Tongue (tissue), 3 donors: ENCODE measurements at places on chromosomes 5 and 9.
A peak's percentile ranks its signal among the peaks of the same experiment; 100 is the strongest.

DNA sequence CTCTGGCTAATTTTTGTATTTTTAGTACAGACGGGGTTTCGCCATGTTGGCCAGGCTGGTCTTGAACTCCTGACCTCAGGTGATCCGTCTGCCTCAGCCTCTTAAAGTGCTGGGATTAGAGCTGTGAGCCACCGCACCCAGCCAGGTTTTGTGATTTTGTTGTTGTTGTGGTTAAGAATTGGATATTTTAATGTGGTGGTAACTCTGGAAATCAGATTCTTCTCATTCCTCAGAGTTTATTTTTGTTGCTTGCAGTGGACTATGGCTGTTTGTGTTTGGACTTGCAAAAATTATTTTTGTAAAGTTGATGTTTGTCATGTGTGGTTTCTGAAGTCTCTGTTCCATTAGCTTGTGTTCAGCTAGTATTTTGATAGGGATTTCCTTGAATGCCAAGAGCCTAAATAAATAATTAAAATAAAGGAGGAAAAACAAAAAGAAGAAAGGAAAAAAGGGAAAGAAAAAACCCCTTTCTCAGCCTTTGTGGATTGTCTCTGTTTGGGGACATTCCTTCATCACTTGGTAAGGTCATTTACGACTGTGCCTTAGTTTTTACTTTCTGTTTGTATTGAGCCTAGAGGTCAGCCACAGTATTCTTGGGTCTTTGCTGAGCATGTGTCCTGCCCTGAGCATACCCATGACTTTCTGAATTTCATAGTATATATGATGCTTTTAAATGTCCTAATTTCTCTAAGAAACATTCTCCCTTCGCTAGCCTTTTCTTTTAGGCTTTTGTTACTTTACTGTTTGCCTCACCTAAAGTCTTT lies 37.3 kb downstream of the PBX3 start:
- no peak for DNase-seq

GRCh38 chr5:11355491-11355890 lies 548.8 kb downstream of the CTNND2 start:
- DNase-seq, result no peak

- peak; percentile 87 for DNase-seq
Observed at GRCh38 chr9:98864281-98865174, 57.1 kb downstream of the GALNT12 start.

- DNase-seq, result peak; percentile 16
Observed at GRCh38 chr9:112503170-112503569, 16.5 kb downstream of the KIAA1958 start.

- DNase-seq, result no peak
Observed at GRCh38 chr9:134360180-134360759, 34.0 kb downstream of the RXRA start.

DNA sequence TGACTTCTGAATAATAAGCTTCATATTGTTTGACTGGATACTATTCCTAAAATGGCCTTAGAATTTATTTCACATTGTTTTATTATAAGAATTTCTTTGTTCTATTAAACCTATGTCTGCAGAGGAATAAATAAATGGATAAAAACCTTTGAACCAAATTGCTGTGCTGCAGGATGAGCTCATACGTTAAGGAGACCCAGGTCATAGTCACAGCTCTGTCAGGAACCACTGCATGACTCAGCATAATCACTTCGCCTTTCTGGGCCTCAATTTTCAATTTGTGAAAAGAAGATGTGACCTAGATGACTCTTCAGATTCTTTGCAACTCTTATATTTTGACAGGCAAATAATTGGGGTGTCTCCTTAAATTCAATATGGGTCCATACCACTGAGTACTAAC lies 36.7 kb upstream of the HMHB1 start:
- DNase-seq, result no peak

GRCh38 chr9:107480386-107480789 lies 9.2 kb downstream of the KLF4 start:
- DNase-seq, result no peak

DNA sequence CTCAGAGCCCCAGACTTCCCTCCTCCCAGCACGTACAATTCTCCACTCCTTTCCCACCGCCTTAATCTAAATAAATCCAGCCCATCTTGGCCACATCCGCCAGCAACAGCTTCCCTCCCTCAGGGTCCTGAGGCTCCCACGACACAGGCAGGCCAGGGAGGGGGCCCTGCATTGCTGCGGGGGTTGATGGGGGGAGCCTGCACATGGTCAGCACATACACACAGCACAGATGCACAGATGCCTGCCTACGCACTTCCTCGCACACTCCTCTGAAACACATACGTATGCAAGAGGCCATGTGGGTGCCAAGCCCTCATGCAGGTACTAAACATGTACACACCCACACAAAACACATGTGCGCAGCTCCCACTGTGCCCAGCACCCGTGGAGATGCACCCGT lies 14.8 kb downstream of the PDGFRB start:
- peak; percentile 72 for DNase-seq

GRCh38 chr5:8355981-8356380 lies 487.0 kb downstream of the MTRR start:
- DNase-seq, result no peak

- DNase-seq, result no peak
Observed at GRCh38 chr5:144711172-144711571, 540.5 kb downstream of the KCTD16 start.

GRCh38 chr5:151699071-151699901 lies 12.6 kb upstream of the SPARC start:
- peak; percentile 94 for DNase-seq

- peak; percentile 16 for DNase-seq
Observed at GRCh38 chr5:157303667-157304327, 37.9 kb downstream of the CYFIP2 start.

DNA sequence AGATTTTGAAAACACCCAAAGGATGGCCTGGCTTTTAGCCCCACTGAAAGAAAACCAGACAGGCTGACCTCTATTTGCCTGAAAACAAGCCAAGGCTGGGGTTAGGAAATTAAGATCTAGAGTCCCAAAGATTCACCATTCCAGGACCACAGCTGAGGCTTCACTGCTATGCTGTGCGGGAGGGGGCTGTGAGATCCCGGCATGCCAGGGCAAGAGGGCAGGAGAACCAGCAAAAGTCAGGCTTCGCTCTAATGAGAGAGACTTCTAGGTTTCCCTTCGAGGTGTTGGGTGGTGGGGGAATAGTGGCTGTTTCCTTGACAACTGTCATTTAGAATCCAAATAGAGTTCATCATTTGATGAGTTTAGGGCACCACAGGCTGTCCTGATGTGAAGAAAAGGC lies 152.9 kb upstream of the NFIB start:
- DNase-seq, result no peak

DNA sequence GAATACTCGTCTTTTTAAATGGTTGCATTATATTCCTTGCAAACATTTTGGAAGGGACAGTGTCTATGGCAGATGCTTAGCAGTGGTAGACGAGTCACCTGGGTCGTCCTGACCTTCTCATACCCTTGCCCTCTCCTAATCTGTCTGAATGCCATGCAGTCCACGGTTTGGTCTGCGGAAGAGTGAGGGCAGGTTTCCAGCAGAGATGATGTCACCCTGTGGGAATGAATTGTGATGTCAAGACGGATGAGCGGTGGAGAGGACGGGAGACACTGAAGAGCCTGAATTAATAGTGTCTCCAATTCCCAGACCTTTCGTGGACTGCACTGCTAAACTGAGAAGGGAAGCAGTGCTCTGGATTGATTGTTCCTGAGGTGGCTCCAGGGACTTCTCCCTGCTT lies 329.0 kb upstream of the PANK3 start:
- DNase-seq, result no peak

DNA sequence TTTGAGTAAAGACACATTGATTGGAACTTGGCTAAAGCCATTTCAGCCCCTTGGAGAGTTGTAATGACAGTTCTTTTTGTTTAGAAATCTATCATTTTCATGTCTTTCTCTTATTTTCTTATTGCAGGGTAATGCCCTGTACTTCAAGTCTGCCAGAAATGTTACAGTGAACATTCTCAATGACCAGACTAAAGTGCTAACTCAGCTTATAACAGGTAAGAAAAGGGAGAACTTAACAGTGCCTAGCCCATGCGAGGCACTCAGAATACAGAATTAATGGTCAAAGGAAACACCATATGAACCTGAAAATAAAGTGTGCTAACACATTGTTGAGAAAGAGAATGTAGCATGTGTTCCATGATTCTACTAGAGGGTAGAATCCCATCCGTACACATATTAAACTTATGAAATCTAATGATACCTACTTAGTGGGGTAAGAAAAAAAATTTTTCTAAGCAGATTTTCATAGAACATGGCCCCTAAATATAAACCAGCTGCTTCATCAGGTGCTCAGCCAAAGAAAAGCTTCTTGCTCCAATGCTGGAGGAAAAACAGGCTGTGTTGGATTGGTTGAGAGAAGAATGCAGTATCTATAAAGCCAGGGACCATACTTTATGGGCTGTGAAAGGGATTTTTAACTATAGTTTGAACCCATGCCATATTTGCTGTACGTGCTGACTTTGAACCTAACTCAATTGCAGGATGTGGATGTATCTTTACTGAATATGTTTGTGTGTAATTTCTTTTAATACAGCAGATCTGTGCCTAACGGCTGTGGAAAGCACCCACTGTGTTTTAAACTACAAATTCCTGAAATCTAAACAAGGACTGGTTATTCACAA lies 260.8 kb upstream of the PPP1R2B start:
- peak; percentile 73 for DNase-seq

DNA sequence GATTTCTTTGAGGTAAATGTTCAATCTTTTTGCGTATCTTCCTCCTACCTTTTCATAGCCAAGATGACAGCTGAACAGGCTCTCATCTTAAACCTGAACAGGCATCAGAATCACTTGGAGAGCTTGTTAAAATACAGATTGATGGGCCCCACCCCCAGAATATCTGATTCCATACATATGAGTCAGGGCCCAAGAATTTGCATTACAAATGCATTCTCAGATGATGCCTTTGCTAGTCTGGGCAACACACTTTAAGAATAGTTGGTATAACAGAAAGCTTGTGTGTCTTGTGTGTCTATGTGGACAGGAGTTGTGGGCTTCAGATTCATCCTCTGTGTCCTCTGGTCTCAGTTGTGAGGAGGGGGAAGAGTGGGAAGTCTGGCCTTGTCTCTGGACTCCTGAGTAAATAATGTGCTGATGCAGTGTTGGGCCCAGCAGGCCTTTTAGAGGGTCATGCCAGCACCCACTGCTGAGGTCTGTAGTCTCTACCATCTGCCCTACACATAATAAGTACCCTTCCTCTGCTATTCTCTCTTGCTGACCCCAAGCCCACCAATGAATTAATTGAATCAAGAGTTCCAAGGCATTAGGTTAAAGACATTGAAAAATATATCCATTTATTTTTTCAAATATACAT lies 43.1 kb downstream of the PTCD2 start:
- no peak for DNase-seq

DNA sequence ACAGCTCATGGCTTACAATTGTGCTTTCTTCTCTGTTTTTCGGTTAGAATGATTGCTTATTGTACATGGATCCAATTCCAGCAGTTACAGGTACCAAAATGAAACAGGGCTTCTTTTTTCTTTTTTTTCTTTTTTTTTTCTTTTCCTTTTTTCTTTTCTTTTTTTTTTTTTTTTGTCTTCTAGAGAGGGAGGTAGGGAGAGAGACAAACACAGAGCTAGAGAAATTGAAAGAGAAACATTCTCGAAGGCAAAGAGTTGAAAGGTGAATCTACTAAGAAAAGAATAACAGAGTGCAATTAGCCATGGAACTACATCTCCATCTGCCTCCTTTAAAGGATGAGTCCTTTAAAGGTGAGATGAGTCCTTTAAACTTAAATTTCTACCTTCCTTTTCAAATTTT lies 1.0 kb upstream of the EDIL3 start:
- no peak for DNase-seq

- no peak for DNase-seq
Observed at GRCh38 chr9:122951056-122951455, 10.2 kb downstream of the RABGAP1 start.

DNA sequence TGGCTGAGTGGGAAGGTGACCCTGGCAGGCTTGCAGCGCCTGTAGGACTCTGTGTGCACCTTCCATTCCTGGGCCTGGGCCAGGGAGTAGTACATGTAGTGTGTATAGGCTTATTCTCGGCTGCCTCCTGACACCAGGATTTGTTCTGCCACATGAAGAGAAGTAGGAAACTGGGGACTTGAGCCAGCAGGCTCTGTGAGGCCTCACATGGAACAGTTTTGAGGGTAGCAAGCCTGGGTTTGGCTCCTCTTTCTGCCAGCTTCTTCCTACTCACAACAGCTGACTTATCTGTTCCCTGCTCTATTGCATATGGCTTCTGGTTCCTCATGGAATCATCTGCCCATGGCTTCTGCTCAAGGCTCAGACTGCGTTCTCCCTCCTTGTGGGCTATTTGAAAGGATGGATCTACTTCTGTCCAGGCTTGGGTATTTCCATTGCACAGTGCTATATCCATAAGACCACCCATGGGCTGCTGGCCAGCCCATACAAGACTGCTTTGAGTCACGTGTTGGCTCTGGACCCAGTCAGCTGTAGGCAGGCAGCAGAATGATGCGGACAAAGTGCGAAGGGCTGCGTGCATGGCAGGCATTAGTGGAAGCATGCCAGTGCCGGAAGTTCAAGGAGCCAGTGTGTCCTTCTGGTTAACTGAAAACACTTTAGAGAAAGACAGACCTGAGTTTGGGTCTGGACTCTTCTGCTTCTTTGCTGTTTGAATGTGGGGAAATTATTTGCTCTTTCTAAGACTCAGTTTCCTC lies 11.0 kb upstream of the INSYN2B start:
- no peak for DNase-seq

- DNase-seq, result no peak
Observed at GRCh38 chr5:18932081-18932480, 1055.9 kb downstream of the CDH18 start.

DNA sequence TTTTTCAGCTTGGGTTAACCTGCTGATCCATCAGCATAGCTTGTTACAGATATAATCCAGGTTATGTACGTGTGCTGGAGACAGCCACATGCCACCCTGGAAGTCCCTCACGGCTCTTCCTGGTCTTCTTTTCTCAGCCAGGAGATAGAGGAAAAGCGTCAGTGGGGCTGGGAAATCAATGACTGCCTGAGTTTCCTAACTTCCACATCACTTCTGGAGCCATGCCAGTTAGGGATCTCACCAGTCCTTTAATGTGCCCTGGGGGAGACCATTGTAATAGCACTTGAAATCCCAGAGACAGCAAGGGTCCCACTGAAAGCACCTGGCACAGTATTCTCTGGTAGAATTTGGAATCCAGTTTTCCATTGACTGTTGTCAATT lies 29.2 kb downstream of the ANXA2R start:
- no peak for DNase-seq

DNA sequence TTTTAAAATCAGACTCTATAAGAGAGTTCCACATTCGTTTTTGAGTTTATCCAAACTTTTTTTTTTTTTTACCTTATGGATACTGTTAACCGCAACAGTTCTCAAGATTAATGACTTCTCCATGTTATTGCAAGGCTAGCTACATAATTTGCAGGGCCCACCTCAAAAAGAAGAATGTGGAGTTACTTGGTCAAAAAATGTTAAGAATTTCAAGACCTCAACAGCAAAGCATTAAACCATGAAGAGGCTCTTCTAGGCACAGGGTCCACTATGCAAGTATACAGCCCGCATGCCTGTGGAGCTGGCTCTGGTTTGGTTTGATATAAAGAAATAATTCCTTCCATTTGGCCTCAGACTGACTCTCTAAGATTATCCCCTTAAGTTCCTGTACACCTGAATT lies 133.3 kb upstream of the TLX3 start:
- no peak for DNase-seq

- DNase-seq, result no peak
Observed at GRCh38 chr5:168332042-168332441, 40.6 kb downstream of the WWC1 start.

- DNase-seq, result no peak
Observed at GRCh38 chr5:2754581-2755075, 3.2 kb upstream of the IRX2 start.
